ENCODE measurements at places on chromosomes 5 and 9. TPM values are rescaled to one million over a fixed set of nuclear protein-coding genes. Genes with fewer than 3 reads are reported as not detected.

PCDHGB2 gene
- 5.7 TPM for total RNA-seq

ABHD17B gene
- total RNA-seq: 13.1 TPM

OMD gene
- 0.33 TPM for total RNA-seq

DNA sequence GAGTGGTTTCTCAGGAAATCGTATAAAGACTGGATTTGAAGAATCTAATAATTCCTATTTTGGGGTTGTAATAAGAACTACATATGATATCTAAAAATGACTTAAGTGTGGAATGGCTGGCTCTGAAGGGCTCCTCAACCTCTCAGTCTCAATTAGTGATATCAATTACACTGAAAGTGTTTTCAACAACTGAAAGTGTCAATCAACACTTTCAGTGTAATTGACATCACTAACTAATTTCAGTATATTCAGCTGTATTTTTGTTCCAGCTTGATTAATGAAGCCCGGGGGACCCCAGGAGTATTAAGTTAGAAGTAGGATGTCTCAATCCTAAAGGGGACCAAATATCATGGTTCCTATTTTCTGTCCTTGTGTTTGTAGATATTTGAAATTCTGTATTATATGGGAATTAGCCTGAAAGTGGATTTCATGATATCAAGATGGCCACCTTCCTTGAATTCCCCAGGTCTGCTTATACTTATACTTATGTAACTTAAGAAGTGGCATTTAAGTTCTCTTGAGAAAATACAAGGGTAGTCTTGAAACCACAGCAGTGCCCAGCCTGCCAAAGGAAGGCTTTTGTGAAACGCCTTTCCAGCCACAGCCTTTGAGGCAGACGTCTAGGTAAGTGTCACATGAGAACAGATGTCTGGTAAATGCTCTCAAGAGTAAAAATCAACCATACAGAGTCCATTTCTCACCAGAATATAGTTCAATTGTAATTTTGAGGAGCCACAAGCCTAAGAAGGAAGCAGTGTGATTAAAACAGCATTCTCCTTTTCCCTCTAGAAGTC is 4.6 kb downstream of the BASP1 start:
- no peak for DNase-seq

DNA sequence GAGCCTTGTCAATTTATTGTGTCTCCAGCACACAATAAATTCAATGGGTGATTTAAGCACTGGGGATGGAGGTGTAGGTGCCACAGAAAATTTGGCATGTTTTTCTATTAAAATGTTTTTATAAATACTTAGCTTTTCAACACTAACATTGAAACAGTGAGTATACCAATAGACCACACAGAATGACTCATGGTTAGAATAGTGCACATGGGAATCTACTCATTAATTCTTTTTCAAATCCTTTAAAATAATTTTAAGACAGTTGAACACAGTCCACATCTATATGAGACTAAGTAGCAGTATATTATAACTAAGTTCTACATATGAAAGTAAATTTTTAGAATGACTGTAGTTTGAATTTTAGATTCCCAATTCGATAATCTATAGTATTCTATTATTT is 67.1 kb downstream of the LNPEP start:
- DNase-seq: no peak

DNA sequence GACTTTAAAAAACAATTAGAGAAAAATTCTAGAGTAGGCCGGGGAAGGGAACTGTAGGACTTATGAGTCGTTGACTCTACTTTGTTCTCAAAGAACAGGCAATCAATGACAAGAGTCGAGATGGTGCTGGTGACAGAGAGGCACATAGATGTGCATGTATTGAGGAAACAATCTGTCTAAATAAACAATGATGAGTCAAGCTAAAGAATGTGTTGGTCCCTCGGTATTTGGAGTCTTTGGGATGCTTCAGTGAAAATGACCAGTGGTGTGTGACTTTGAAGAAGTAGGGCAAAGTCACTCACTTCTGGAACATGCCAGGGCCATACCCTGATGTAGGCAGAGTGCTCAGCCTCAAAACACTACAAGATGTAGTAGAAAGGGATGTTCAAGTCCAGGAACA is 288.1 kb upstream of the PANK3 start:
- no peak for DNase-seq

DNA sequence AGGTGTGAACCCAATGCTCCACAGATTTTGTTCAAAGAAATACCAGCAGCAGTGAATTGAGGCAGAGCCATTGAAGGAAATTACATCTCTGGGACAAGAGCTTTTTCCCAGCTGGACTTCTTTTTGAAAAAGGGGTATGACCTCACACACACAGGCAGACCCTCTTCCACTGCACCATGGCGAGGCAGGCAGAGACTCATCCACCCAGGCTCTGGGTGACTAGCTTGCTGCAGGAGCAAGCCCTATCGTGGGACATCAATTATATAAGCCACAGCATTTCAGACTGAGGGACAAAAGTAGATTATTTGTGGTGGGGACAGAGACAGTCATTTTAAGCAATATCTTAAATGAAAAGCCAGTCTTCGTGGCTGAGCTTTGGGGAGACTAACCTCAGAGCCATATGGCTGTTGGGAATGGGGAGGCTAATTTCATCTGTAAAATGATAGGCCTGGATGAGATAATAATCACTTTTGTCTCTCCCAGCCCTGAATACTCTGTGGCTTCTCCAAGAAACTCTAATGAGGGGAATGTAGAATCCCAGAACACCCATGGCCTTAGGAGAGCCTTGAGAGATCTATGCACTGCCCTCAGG is 113.1 kb upstream of the TNC start:
- no peak for DNase-seq

DNA sequence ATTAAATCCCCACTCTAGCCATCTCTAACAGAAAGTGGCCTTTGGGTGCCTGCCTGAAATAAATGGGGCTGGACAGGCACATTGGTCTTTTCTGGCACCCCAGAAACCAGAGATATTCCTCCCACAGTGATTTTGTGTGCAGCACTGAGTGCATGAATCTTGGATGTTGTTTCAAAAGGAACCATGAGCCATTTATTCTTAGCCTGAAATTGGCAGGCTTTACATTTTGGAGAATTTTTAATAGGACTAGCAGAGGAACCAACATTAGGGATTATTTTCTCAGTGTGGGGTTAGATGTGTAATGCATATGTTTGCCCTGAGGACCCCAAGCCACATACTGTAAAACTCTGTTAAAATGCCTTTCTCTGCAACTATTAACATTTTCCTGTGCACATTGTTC is 451.3 kb downstream of the NFIB start:
- DNase-seq: no peak

GRCh38 chr5:178533136-178533535 is 57.1 kb downstream of the COL23A1 start:
- no peak for DNase-seq
